Motor neuron (in vitro differentiated cells): ENCODE measurements at places on chromosomes 12 and 14. TPM values are rescaled to one million over a fixed set of nuclear protein-coding genes. Genes with fewer than 3 reads are reported as not detected.

Gene RFLNA
- total RNA-seq = 16.8 and 19.8 TPM in 2 replicates

Gene CLBA1
- 11.8 and 11.9 TPM in 2 replicates for total RNA-seq

Gene BIN2
- 0.13 TPM in 1 of 2 replicates, not detected in the other for total RNA-seq

Gene ERH
- 319 and 336 TPM in 2 replicates for total RNA-seq

Gene GSC
- 1.0 TPM in 1 of 2 replicates, not detected in the other for total RNA-seq

Gene TAS2R8
- total RNA-seq = 0.25 and 0.48 TPM in 2 replicates

Gene GZMB
- total RNA-seq = 23.6 and 65.4 TPM in 2 replicates

DNA sequence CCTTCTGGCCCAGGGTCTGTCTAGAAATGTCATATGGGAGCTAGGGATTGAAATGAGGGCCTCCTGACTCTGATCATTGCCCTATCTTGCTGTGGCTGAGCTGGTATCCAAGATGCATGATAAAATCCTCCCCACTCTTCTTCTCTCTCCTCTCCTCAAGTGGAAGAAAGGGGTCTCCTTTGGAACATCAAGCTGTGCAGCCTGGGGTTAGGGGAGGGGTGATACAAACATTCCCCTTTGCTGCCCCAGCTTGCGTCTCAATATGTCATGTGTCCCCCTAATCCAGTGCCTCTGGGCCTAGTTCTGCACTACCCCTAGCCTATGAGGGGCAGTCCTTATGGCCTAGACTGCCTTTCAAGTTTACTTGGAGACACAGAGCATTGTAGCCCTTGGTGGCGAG is 8.5 kb downstream of the RDH16 start:
- ATAC-seq = no peak

DNA sequence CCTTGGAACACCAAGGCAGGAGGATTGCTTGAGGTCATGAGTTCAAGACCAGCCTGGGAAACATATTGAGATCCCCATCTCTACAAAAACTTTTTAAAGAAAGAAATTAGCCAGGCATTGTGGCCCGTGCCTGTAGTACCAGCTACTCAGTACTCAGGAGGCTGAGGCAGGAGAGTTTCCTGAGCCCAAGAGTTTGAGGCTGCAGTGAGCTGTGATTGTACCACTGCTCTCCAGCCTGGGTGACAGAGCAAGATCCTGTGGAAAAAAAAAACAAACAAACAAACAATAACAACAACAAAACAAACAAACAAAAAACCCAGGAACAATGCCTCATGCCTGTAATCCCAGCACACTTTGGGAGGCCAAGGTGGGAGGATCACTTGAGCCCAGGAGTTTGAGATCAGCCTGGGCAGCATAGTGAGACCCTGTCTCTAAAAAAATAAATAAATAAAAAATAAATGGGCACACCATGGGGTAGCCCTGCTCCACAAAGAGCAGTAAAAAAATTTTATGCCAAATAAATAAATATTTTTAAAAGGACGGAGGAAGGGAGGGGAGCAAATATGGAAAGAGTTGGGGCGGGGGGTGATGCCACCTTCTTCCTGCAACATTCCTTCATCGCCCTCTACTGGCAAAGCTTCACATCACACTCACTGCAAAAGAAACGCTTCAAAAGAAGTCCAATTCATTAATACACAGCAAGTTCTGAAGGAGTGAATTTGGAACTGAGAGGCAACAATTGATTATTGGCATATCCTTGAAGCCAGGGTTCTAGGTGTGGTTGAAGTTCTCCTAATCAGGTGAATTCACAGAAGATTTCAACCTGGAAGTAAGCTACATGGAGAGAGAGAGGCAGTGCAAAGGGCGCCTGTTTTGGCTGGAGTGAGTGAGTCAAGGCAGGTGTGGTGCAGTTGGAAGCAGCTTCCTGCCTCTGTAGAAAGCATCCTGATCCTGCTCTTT is 8.8 kb upstream of the GNPTAB start:
- no peak for ATAC-seq

DNA sequence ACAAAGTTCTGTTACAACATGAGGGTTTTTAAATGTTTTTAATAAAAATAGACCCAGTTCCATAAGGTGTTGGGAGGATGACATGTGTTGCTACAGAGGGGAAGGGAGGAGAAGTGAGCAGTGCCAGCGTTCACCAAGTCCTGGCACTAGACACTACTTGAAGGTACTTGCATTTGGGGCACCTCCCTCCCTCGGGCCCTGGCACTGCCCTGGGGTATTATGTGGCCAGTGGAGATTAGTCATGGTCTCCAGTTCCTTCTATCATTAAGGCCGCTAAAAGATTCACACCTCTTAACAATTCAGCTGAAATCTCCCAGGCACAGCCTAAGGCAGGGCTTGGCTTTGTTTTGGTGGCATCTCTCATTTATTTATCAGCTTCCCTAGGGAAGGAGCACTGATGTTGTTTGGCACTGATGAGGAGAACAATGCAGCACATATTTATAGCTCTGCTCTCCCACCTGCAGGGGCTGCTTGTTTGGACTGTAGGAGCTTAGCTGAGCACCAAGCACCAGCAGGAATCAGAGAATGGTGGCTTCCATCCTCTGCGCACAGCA is 155.5 kb upstream of the NTF3 start:
- ATAC-seq = no peak

DNA sequence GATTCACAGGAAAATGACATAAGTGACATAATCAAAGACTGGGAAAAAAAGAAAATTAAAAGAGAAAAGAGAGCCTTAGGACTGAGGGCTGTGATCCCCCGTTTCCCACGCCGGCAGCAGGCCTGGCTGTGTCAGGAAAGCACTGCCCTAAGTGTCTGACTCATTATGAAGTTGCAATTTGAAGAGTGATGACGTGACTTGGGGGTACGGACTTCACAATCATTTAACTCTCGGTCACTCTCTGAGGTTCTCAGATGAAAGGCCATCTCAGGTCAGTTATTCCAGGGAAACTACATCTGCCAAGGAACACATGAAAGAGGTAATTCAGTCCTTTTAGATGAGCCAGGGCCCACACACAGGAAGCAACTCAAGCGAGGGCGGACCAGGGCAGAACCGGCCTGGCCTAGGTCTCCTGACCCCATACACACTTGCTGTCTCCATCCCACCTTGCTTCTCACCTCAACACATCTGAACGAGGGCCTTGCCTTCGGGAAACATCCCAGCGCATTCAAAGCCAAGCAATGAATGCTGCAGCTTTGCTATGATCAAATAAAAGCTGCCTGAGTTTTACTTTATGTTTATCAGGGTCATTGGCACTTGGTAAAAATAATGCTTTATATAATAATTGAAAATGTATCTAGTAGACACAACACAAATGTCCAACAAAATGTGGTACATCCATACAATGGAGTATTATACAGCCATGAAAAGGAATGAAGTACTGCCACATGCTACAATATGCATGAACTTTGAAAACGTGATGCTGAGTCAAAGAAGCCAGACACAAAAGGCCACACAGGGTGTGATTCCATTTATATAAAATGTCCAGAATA is 2.7 kb downstream of the SSH1 start:
- no peak for ATAC-seq

GRCh38 chr12:11963841-11964471 is 106.8 kb upstream of the BCL2L14 start:
- no peak for ATAC-seq

DNA sequence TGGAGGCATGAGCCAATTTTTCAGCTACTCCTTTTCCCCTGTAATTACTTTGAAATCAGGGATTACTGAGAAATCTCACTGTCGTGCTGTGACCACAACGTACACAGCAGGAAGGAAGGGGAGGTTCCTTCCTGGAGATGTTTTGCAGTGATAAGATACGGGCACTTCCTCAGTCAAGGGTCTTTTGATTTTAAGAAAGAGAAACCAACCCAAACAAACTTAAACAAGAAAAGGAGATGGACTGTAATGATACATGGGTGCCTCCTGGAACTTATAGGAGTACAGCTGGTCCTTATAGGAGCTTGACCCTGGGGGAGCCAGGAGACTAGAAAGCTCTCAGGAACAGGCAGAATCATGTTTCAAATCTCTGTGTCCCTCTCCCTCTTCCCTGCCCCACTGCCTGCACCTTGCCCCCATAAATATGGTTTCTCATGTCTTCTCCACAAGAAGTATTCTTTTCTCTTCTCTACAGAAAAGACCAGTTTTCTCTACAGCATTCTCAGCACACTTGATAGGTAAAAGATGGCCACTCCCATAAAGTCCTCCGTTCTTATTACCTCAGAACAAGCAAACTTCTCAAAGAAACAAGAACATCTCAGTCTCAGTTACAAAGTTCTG is 281.1 kb upstream of the AMIGO2 start:
- ATAC-seq = no peak

DNA sequence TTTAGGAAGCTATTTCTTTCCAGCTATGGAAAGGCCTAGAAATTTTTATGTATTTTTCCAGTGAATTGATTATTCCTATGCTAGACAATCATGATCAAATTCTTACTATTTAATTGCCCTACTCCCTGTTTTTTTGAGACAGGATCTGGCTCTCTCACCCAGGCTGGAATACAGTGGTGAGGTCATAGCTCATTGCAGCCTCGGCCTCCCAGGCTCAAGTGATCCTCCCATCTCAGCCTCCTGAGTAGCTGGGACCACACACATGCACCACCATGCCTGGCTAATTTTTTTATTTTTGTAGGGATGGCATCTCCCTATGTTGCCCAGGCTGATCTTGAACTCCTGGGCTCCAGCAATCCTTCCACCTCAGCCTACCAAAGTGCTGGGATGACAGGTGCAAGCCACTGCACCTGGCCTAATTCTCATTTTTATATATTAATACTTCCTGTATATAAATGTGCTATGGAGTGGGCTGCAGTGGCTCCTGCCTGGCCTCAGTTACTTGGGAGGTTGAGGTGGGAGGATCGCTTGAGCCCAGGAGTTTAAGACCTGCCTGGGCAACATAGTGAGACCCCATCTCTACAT is 16.0 kb upstream of the MDM2 start:
- ATAC-seq = no peak

DNA sequence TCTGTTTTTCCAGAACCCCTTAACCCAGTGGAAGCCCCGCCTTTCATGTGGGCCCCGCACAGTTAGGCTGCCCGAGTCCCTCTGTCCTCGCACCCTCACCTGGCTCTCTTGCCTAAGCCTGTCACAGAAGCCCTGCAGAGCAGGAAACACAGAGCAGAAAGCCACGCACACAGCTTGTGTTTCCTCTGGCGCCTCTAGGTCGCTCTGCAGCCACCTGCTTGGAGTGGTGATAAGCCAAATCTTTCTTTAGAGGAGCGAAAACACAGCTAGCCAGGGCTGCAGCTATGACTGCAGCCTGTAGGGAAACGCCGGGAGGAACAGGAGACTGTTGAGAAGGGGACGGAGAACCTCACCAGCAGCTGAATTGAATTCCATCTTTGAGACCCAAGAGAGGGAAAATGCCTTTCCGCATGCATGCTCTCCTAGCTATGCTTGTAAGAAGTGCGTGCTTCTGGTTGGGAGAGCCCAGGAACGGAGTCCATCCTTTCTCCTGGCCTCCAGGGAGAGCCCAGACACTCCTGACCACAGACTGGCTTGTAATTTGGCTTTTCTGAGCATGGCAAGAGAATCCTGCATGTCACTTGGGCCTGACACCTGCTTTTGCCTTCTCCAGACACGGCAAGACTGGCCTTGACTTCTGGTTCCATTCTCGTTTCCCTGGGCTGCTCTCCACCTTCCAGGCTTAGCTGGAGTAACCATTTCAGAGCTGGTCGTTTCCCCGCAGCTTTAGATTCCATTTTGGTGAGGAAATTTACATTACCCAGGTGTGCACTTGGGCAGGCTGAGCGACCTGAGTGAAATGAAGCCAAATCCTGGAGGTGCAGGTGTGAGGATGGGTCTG is 301.6 kb downstream of the CACNA1C start:
- no peak for ATAC-seq

GRCh38 chr12:67256649-67257048 is 12.5 kb upstream of the CAND1 start:
- no peak for ATAC-seq

DNA sequence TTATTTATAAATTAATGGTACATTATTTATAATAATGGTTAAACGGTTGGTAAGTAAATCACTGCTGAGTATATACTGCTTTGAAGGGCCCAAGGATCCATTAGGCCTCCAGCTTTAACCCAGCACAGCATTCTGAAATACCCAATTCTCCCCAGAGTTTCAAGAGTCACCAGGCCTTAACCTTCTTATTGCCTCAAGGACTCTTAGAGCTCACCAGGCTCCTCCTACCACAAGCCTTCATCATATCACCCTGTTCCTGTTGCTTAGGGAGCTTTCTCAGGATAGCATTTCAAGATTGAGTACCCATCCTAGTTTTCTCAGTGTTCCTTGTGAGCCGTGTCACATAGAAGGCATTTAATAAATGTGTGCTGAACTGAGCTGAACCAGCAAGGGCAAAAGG is 242.5 kb downstream of the FBXL14 start:
- ATAC-seq = no peak

DNA sequence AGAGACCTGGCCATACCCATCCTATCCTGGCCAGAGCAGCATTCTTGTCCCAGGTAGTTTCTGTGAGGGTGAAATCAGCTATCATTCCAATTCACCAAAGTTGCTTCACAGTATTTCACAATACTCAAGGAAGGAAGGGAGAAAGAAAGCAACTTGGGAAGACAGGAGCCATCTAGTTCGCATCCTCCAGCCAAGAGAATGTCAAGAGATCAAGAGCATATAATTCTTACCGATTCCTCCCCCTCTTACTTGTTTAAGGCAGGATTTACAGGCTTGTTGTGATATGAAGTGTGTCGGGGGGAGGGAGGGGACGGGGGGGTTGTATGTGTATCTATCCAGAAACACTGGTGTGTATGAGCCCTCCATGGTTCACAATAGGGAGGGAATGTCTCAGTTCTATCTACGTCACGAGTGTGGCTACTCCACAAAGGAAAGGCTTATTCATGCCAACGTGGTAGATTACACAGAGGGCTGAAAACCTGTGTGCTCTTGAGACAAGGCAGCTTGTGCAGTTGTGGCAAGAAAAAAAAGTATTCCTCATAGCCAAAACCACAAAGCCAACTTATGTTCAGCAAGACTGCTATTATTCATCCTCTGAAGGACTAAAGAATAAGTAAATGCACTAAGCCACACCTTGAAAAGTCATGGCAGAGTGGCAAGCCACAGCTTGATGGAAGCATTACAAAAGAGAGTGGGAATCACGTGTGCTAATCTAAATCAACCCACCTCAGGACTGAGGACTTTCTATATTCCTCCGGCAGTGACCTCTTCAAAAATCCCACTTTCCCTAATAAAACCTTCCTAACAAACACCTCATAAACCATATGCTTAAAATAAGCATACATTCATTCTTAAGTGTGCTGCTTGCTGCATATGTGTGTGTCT is 35.0 kb downstream of the CORO1C start:
- ATAC-seq = no peak

GRCh38 chr12:53887881-53888280 is 50.8 kb upstream of the HOXC13 start:
- no peak for ATAC-seq

- ATAC-seq = no peak
Observed at GRCh38 chr12:101256266-101256665, 23.6 kb upstream of the UTP20 start.
